ENCODE measurements at places on chromosomes 13 and 19.

DNA sequence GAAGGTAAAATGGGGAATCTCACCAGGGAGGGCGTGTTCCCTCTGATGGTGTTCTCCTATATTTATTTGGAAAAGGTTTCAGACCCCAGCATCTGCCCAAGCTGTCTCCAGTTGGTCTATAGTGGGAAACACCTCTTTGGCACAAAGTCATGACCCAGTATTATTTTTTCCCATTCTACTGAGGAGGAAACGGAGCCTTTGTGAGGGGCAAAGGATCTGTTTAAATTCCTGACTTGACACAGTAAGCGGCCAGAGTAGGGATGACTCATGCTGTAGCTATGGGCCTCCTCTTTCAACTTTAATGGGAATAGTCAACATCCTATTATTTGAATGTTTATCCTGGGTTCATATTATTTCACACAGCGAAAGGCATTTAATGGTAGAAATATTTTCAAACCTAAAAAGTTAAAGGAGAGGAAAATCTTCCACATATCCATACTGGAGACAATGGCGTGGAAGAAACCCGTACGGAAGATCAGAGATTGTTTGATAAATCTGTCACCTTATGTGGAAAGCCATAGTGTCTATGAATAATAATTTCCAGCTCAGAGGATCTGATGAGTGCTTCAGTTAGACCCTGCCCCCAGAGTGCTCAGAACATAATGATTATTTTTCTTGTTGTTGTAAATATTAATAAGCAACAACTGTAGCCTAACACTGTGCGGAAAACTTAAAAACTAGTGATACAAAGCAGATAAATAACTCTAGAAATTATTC, 126.0 kb downstream of the FOXO1 start:
- DNase-seq: peak; percentile 73

GRCh38 chr13:69199664-69200063, 908.0 kb upstream of the ATXN8OS start:
- no peak for DNase-seq

GRCh38 chr13:43865892-43866291, 13.6 kb downstream of the CCDC122 start:
- DNase-seq: peak; percentile 81

- DNase-seq: no peak
These were observed 37.2 kb downstream of the COL4A2 start for GRCh38 chr13:110344320-110344719.

DNA sequence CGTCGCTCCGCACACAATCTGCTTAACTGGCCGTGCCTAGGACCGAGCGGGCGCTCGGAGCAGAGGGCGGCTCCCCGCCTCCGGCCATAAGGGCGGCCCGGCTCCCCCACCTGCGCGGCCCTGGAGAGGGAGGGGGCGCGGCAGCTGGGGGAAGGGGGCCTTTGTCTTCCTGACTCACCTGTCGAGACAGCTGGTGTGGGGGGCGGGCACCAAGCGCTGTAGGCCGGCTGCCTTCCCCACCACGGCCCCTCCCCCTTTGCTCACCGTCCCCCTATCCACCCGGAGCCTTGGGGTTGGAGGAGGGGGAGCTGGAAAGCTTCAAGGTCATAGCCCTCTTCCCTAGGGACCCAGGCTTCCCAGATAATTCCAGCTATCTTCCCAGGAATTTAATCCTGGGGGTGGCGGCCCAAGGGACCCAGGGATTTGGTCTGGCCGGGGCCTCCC, 1.2 kb downstream of the VASP start:
- peak; percentile 44 for DNase-seq

GRCh38 chr13:58081301-58081820, 449.8 kb downstream of the PCDH17 start:
- DNase-seq: no peak

DNA sequence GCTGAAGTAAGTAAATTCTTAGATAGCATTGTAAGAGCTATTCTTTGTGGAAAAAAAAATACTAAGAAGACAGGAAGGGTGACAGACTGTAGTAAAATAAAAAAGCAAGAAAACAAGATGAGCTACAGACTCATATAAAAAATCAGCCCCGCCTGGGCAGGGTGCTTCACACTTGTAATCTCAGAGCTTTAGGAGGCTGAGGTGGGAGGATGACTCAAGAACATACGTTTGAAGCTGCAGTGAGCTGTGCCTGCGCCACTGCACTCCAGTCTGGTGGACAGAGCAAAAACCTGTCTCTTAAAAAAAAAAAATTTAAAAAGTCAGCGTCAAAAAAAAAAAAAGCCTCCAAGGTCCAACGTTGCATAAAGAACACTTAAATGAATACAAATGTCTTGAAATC, 102.1 kb downstream of the VWA8 start:
- no peak for DNase-seq

DNA sequence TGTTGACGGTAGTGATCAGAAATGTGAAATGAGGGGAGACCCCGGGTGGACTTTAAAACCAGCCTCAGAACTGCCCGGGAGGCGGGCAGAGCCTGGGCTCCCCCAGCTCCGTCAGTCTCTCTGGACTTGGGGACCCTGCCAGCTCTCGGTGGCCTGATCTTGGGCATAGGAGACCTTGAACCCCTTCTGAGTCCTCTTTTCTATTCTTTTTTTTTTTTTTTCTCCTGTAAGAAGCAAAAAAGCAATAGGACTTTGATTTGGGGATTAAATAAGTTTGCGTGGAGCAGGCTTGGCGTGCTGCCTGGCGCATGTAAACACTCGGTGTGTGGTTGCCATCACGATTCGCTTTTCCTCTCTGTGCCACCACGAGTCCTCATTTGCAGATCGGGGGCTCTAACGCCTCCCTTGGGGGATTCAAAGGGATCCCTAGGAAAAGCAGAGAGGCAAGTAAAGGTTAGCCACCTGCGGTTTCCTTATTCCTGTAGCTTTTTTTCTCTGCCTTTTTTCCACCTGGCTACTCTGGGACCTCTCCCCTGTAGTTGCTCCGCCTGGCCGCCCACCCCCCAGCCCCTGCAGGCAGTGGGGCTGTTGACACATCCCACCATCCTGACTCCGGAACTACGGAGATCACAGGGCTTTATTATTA, 1.3 kb downstream of the SAFB start:
- DNase-seq: peak; percentile 86

- peak; percentile 92 for DNase-seq
These were observed 49.1 kb downstream of the LMO7 start for GRCh38 chr13:75685239-75685697.
